CD14-positive monocyte (primary cell): ENCODE measurements at places on chromosomes 2 and 18.

- DNase-seq: no peak
Measured at GRCh38 chr2:154489266-154489858, 209.1 kb upstream of the KCNJ3 start.

DNA sequence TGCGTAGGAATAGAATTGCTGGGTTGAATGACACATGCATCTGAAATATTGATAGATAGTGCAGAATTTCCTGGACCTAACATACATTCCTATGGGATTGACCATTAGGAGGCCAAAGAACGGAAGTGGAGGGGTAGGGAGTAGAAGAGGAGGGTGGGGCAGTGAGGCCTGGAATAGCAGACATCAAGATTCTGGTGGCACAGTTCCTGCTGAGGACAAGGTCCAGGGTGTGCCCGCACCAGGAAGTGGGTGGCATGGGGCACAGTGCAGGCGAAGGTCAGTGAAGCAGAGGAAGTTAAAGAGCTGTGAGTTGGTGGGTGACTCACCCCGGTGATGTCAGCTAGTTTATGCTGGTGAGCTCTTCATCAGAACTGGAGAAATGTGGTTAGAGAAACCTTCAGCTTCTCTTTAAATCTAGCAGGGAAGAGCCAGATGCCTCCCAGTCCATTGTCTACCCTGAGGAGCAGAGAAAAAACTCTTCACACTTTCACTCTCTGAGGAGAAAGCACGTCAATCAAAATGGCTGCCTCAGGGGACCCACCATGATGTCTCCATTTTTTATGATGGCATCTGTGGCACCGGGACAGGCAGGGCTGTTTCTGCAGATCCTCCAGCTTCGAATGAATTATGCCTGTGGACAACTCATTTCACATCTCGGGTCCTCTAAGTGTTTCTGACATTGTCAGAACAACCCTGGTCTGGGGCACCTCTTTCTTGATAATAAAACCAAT, 55.9 kb upstream of the CTLA4 start:
- DNase-seq: peak; percentile 97

DNA sequence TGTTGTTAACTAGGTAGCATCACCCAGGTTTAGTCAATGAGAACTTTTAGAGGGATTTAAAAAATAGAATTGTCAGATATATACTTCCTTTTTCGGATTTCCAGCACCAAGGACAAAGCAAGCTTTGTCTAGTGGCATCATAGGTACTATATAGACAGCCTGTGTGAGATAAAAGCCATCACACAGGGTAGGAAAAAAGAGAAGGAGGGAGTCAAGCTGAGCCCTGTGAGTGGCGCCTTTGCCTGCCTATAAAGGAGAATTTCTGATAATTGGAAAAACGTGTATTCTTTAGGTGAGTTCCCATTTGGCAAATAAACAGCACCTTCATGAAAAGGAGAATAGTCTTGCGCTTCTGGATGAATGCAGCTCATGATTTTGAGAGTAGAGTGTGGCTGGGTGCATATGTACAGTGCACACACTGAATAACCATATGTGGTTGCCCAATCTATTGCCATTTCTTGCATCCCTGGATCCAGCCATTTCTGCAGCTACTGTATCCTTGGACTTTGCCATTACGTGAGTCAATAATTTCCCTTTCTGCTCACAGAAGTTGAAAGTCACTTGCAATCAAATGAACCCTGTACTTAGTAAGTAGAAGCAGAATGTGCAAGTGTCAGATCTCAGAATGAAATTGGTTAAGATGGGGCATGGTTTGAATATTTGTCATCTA, 559.9 kb upstream of the MEX3C start:
- DNase-seq: no peak

DNA sequence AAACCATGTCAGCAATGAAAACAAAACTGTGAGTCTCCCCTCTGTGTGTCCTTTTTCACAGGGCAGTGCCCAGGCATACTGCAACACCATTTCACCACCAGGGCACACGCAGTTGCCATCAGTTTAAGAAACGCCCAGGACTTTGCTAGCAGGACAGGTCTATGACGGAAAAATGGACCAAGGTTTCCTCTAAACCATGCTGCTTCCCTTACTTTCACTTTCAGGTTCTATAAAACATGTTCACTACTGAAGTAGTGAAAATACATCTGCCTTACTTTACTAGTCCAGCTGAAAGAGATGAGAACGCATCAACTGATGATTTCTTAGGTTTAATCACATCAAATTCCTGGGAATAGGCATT, 110.5 kb downstream of the TCF4 start:
- DNase-seq: peak; percentile 60

GRCh38 chr2:194765723-194766122, 891.3 kb upstream of the SLC39A10 start:
- DNase-seq: no peak

DNA sequence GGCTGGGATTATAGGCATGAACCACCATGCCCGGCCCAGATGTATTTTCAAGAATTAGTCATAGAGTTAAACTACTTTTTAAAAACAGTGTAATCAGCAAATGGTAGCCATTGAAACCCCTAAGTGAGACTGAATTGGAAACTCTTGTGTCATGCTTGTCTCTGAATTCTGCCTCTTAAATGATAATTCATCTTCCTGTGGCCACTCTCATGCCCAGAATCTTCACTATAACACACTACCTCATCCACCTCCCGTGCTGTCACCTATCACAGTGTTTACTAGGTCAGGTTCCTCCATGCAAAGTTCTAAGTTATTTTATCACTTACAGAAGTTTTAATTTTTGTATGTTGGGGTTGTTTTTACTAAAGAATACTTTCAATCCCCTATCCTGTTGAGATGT, 197.5 kb downstream of the PHLPP1 start:
- no peak for DNase-seq

DNA sequence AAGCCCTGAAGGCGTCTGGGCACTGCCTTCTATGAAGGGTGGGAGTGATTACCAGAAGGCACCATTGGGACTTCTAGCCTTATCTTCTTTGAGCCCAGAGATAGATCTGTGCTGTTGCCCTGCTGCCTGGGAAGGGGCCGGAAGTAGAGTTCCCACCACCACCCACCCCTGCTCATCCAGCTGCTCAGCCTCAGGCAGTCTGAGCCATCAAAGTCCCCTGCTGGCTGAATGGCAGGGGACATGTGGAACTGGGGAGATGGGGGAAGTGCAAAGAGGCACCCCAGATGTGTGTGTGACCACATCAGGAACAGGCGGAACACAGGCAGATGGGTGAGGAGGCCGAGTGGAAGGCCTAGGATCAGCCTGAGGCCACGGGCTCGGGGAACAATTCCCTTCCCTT, 3.3 kb upstream of the WNT10A start:
- no peak for DNase-seq

DNA sequence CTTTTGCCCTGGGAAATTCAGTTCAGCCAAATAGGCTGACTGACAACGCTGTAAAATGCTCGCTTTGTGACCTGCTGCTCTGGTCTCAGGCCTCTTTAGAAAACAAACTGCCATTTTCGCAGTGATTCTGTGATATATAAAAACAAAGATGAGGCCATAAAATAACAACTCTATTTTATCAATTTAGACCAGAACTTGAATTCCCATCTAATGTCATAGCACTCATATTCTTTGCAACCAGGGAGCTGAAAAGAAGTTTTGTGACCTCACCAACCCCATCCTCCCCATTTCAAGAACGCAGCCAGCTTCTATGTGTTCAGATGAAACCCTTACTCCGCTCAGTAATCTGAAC, 40.3 kb downstream of the TCF4 start:
- DNase-seq: no peak

- no peak for DNase-seq
Measured at GRCh38 chr2:112542984-112543661, 858 bp downstream of the POLR1B start.

GRCh38 chr2:183490914-183491313, 366.7 kb downstream of the NUP35 start:
- DNase-seq: no peak

DNA sequence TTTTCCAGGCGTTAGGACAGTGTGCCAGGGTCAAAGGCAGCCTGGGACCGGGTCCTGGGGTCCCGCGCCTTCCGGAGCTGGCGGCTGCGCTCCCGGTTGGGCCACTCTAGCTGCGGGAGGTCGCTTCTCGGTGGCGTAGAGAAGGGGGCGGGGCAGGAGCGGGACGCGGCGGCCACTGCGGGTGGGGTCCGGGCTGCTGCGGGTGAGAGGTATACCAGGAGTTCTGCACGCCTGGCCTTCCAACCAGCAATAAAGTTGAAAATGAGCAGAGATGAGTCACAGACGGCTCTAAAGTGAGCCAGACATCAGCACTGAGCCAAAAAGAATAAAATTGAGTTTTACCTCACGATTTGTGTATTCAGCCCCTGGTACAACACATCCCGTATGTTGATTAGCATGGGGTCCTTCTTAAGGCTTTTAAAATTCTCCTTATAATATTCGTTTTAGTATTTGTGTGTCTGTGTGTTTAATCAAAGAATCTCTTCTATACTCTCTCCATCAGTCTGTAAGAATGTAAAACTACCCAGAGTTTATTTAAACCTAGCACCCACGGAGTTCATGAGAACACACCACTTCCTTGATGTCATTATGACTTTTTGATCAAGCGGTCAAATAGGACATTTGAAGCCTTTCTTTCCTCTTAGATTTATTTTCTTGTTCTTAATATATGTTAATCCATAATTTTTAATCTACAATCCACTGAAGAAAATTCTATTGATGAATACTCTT, at the start of gene C1GALT1C1L:
Gene C1GALT1C1L (minus strand): TSS at position 108 of the 729 bp plus-strand sequence. CDS start 107 bp downstream, at position 1.
- DNase-seq: peak; percentile 0

- peak; percentile 17 for DNase-seq
Measured at GRCh38 chr18:74356959-74357358, 41.3 kb downstream of the C18orf63 start.

DNA sequence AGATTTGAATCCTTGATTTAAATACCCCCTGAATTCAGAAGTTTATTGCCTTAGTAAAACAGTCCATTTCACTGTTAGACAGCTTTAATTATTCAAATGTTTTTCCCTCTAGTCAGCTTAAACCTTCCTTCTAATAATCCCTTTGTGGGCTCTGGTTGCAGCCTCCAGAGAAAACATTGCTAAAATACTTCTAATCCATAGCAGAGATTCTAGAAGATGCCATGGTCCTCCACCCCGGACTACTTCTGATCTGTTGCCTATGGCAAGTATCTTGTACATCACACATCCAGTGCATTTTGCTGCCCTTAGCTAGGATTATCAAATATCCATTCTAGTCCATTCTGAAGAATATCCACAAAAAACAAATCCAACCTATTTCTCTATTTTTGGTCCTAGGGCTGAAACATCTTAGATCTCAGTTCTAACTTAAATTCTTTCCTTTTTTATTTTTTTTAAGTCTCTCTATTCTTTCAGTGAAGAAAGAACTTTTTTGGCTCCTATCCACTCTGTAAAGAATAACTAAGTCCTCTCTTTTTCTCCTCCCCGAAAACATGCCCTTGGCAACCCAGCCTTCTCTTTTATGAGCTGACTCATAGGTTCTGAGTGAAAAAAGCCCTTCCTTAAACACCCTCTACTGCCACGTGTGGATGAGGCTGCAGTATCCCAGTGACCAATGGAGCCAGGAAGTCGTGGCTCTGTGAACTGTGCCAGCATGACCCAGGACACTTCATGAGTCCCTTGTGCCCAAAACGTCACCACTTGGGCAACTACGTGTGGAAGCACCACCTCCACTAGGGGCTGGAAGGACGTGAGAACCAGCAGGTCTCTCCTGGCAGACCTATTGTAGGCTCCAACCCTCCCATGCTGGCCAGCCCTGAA, 349.8 kb downstream of the TNS1 start:
- DNase-seq: no peak

DNA sequence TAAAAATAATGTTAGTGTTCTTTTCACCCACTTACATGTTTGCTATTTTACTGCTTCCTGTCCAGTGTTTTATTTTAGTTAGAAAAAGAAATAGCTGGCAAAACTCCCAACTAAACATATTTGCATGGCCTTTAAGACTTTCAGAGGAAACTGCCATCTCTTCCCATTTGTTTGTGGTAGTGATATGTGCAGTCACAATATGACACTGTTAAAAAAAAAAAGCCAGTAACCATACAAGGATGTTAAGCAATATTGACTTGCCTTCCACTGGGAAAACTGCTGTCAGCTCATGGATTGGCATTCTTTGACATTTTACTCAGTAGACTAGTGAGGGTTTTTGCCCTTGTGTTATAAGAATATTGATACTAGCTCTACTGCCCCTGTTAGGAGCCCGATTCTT, 29.1 kb downstream of the XIRP2 start:
- DNase-seq: no peak

DNA sequence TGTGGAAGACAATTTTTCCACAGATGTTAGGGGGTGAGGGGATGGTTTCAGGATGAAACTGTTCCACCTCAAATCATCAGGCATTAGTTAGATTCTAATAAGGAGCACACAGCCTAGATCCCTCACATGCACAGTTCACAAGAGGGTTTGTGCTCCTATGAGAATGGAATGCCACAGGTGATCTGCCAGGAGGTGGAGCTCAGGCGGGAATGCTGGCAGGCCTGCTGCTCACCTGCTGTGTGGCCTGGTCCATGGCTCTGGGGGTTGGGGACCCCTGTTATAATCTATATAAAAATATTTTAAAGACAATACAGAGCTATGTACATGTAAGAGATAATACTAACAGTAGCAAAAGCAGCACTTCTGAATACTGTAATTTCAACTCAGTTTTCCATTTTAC, 19.2 kb downstream of the CWC22 start:
- no peak for DNase-seq

DNA sequence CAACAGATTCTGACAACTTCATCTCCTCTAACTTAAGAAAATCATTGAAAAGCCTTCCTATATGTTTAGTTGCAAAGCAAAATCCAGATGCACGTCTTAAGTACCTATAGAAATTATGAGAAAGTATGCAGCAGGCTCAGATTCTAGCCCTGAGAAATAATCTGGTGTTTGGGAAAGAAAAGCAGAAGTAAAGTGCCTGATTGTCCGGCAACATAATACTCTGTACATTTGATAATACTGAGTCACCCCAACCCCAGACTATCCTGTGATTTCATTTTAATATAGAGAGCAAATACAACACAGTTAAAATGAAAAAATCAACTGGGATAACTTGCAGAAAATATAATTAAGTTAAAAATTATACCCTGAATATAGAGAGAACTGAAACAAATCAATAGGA, 13.5 kb downstream of the RFX8 start:
- DNase-seq: peak; percentile 40

GRCh38 chr2:19474128-19474527, 115.7 kb upstream of the OSR1 start:
- no peak for DNase-seq
